SJSA1 (cell line): ENCODE measurements at places on chromosomes 4 and X. TPM values are rescaled to one million over a fixed set of nuclear protein-coding genes. Genes with fewer than 3 reads are reported as not detected.

GRCh38 chr4:72375073-72375736 lies 193.8 kb downstream of the ADAMTS3 start:
- DNase-seq: no peak

- DNase-seq: no peak
Observed at GRCh38 chr4:1215141-1216075, 33.5 kb downstream of the CTBP1 start.

DNA sequence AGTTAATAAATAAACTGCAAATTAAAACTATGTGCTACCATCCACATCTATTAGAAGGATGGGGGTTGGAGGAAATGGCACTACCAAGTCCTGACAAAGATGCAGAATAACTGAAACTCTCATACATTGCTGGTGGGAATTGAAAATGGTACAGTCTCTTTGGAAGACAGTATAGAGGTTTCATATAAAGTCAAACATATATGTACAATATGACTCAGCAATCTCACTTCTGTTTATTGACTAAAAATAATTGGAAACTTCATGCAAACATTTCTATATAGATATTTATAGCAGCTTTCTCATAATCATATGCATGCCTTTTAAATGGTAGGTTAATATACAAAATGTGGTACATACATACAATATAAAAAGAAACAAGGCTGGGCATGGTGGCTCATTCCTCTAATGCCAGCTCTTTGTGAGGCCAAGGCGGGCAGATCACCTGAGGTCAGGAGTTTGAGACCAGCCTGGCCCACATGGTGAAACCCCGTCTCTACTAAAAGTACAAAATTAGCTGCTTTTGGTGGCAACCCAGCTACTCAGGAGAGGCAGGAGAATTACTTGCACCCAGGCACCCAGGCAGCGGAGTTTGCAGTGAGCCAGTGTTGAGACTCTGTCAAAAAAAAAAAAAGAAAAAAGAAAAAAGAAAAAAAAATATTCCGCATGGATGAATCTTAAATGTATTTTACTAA lies 225.0 kb upstream of the CXXC4 start:
- DNase-seq: no peak

GRCh38 chr4:114599903-114600552 lies 1.4 kb downstream of the UGT8 start:
- no peak for DNase-seq

C1GALT1C1 gene
- 25.8 and 32.6 TPM in 2 replicates for total RNA-seq

BEX2 gene
- total RNA-seq: not detected in 2 replicates
